ENCODE measurements at places on chromosomes 11 and 22. TPM values are rescaled to one million over a fixed set of nuclear protein-coding genes. Genes with fewer than 3 reads are reported as not detected.

DNA sequence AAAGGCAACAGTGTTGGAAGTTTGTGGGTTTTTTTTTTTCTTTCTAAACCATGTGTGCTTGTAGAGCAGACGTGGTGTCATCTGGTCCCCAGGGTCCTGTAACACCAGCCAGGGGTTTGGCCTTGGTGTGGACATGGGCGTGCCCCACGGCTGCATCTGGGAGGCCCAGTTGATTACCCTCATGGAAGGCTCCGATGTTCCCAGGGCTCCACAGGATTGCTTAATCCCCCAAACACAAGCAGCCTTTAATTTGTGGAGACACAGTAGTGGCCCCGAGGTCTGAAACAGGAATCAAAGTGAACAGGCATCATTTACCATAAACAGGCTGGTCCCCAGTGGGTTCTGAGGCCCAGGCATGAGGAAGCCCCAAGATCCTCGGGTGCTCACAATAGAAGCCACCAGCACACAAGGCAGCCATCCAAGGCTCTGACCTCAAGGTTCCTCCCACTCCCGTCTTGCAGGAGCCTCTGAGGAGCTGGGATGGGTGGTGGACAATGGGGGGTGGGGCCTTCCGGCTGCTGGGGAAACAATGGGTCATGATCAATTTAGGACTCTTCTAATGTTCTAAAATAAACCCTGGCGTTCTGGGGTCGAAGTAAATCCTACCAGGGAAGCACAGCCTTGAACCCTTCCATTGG is 115.0 kb upstream of the CD82 start:
- DNase-seq = no peak

The SMTN gene
- total RNA-seq = 13.9 TPM

The DEPDC7 gene
- 6.9 TPM for total RNA-seq

- DNase-seq = no peak
Measured at GRCh38 chr11:72443016-72443415, 8.7 kb upstream of the CLPB start.

The DEUP1 gene
- not detected for total RNA-seq

GRCh38 chr11:1739576-1739975 is 10.8 kb downstream of the IFITM10 start:
- no peak for DNase-seq

DNA sequence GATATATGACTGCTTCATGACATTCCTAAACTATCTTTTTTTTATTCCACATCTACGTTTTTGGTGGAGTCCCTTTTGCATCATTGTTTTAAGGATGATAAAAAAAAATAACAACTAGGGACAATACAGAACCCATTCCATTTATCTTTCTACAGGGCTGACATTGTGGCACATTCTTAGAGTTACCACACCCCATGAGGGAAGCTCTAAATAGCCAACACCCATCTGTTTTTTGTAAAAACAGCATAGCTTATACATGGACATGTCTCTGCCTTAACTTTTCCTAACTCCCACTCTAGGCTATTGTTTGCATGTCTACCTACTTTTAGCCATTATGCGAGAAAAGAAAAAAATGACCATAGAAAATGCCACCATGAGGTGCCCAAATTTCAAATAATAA is 13.2 kb downstream of the MS4A1 start:
- DNase-seq = no peak

GRCh38 chr11:66562275-66562674 is 6.1 kb downstream of the CTSF start:
- no peak for DNase-seq

The CHRNA10 gene
- 0.18 TPM for total RNA-seq

The MFRP gene
- total RNA-seq = not detected

- no peak for DNase-seq
Measured at GRCh38 chr11:112391086-112391485, 130.4 kb upstream of the PLET1 start.

- DNase-seq = no peak
Measured at GRCh38 chr11:117647872-117648271, 149.1 kb downstream of the DSCAML1 start.

- DNase-seq = no peak
Measured at GRCh38 chr11:26859416-26859815, 134.5 kb upstream of the FIBIN start.

The C22orf31 gene
- not detected for total RNA-seq

DNA sequence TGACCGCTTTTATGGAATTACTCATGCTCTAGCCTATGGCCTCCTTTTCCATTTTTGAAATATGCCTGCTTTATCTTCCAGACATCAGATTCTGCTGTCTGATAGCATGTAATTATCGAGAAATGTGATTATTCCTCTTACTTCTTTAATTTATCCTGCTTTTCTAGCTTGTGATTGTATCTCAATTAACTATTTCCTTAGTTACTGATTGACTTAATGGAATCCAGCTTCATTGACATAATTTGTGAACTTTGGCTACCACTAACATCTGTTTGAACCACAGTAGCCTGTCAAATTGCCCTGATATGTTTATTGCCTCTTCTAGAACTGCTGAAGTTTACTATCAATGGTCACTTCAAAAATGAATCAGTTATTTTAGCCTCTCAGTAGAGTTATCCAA is 25.5 kb upstream of the PDE3B start:
- DNase-seq = no peak

The INS gene
- not detected for total RNA-seq

The DMC1 gene
- 3.7 TPM for total RNA-seq

DNA sequence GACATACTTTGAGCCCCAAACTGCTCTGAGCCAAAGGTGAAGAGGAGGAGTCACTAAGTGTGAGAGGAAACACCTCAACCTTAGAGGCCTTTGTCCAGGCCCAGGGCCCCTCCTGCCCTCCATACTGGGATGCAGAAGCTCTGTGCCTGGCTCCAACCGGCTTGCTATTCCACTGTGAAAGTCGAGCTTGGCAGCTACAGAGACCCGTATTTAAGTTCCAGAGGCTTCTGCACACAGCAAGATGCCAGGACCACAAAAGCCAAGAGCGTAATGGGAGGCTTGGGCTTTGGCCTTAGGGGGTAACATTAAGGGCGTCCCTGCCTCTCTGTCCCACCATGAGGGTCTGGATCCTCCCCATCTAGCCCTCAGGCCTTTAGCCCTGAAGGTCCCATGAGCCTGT is 31.9 kb downstream of the DSCAML1 start:
- no peak for DNase-seq

The THY1 gene
- total RNA-seq = 191 TPM

DNA sequence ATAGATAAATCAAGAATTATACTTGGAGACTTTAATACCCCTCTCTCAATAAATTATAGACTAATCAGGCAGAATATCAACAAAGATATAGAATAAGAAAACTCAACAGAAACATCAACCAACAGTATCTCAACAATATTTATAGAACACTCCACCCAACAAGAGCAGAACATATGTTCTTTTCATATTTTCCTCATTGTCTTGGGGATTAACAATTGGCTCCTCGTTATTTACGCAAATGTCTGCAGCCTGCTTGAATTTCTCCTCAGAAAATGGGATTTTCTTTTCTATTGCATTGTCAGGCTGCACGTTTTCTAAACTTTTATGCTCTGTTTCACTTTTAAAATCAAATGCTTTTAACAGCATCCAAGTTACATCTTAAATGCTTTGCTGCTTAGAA is 37.0 kb upstream of the FBLN1 start:
- no peak for DNase-seq

The PRDX5 gene
- total RNA-seq = 206 TPM

GRCh38 chr11:6497069-6497839 is at the start of gene DNHD1:
TSS of gene DNHD1 (plus strand) at chr11:6497280. CDS start at chr11:6498216, 936 bp downstream.
- no peak for DNase-seq

The LRP4 gene
- total RNA-seq = 1.0 TPM

The FOLR3 gene
- total RNA-seq = not detected

DNA sequence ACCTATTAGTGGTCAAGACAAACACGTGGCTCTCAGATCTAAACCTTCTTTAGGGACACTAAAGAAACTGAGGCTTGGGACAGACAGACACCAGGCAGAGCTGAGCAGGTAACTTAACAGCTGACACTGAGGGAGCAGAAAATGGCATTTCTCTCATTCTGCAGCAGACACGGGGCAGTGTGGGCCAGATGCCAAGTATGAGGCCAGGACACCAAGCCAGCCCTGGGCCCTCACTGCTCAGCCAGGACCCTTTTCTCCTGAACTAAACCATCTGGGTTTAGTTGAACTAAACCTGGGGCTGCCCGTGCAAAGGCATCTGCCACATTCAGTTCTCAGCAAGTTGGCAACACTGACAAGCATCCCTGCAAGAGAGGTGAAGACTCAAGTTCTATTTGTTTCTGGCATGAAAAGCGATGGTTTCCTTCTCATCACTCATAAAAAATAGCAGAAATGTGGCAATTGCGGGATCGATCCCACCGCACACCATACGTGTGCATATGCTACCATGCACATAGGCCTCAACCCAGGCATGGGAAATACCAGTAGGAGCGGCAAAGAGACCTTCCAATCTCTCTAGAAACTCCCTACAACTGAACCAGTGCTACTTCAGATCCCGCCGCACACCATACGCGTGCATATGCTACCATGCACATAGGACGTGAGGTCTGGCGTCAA is 100.1 kb upstream of the BID start:
- DNase-seq = no peak

DNA sequence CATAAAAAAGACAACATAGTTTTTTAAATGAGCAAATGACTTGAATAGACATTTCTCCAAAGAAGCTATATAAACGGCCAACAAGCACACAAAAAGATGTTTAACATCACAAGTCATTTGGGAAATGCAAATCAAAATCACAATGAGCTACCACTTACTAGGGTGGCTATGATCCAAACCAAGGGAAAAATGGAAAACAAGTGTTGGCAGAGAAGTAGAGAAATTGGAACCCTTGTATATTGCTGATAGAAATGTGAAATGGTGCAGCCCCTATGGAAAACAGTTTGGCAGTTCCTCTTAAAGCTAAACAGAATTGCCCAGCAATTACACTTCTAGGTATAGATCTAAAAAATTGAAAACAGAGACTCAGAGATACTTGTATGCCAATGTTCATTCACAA is 29.0 kb downstream of the PAMR1 start:
- no peak for DNase-seq

The RNF215 gene
- 6.4 TPM for total RNA-seq

DNA sequence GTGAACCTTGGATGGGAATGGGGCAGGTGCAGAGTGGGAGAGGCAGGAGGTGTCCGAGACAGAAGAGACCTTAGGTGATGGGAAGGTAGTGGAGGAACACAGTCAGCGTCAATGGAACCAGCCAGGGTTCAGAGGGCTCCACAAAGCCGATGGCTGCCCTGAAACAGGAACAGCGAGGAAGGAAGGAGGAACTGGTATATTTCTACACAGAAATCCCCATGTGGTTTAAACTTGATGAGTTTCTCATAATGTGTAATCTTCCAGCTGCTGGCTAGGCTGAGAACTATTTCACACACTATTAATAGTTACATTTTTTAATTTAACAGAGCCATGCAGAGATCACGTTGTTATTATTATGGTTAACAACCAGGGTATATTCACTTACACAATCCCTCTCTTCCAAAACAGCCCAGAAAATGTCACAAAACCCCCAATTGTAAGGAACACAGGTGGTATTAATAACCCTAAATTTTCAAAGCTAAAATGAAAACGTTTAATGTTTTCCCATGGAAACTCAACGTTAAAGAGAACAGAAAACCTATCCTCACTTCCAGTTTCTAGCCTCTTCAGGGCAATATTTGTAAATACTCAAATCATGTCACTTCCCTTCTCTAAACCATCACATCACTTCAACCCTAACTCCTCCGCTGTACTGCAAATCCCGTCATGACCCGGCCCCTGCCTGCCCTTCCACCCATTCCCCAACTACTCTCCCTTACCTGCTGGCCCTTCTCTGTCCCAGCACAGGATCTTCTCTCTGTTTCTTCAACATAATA is 74.5 kb upstream of the ARFGAP3 start:
- no peak for DNase-seq

DNA sequence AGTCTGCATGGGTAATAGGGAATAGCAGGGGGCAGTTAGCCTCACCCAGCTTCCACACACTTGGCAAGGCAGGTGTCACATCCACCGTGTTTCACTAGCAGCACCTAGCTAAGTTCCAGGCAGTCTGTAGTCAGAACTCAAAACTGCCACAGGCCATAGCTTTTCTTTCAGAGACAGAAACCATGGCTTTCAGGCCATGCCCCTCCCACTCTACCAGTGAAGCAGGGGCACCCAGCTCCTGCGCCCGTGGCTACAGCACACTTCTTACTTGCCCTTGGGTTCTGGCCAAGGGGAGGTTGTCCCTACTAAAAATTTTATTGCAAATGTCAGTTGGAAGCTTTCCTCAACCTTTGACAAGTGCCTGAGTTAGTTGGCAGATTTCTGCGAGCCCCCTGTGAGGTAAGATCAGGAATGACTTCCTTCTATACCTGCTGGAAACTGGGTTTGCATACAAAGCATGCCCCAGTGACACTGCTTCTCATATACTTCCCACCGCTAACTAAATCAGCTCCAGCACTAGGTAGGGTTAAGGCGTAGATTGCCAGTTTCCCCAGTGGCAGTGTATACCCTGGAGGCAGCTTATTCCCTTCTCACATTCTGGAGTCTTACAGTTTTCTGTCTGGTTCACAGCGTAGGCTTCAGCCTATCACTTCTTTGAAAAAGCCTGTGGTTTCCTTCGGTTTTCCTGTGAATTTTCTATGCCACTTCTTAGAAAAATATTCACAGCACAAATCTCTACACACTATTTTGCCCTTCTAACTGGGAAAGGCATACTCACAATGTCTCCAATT is 139.0 kb upstream of the LUZP2 start:
- no peak for DNase-seq

- DNase-seq = peak; percentile 59
Measured at GRCh38 chr22:30326706-30327362, at the start of gene TBC1D10A. TSS of gene TBC1D10A (minus strand) at chr22:30326941. CDS start at chr22:30326881, 60 bp downstream.

DNA sequence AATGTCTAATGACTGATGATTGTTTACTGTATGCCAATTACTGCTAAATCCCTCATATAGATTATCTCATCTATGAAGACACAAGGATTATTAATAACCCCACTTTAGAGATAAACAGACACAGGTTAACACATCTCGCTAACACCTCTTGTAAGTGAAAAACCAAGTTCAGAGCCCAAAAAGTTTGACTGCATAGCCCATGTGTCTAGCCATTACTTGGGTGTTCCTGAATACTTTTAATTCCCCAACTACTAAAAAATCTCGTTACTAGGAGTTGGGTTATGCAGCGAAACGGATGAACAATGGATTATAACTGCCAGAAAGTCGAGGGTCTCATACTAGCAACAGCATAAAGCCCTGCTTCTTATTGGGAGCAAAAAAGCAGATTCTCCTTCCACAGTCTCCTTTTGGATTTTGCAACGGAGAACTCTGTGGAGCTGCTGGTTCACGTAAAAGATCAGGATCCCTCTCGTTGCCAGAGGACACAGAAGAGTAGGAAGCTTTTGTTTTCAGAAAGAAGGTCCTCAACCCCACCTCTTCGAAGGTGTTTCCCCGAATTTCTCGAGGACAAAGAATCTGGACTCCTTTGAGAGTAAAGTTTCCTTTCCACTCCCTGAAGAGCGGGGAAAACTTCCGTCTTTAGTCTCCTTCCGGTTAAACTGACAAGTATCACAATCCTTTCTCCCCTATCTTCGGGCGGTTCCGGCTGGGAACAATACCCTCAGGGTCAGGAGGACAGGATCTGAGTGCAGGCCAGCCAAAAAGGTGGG is 979 bp downstream of the ZBED5 start:
- peak; percentile 35 for DNase-seq

DNA sequence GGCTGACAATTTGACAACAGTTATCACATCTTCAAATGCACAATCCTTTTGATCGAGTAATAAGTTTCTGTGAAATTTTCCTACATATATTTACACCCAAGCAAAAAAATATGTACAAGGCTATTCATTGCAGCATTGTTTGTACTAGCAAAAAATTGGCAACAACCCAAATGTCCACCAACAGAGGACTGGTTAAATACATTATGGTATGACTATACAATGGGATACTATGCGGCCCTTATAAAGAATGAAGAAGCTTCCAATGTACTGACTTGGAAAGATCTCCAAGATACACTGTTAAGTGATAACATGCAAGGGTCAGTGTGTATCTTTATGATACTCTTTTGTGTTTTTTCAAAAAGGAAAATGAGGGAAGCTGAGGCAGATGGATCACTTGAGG is 8.2 kb upstream of the P2RY2 start:
- no peak for DNase-seq
